H1 (cell line): ENCODE measurements at places on chromosomes 7 and 10.

GRCh38 chr10:89665302-89665701 lies 20.3 kb upstream of the PANK1 start:
- DNase-seq, result no peak

DNA sequence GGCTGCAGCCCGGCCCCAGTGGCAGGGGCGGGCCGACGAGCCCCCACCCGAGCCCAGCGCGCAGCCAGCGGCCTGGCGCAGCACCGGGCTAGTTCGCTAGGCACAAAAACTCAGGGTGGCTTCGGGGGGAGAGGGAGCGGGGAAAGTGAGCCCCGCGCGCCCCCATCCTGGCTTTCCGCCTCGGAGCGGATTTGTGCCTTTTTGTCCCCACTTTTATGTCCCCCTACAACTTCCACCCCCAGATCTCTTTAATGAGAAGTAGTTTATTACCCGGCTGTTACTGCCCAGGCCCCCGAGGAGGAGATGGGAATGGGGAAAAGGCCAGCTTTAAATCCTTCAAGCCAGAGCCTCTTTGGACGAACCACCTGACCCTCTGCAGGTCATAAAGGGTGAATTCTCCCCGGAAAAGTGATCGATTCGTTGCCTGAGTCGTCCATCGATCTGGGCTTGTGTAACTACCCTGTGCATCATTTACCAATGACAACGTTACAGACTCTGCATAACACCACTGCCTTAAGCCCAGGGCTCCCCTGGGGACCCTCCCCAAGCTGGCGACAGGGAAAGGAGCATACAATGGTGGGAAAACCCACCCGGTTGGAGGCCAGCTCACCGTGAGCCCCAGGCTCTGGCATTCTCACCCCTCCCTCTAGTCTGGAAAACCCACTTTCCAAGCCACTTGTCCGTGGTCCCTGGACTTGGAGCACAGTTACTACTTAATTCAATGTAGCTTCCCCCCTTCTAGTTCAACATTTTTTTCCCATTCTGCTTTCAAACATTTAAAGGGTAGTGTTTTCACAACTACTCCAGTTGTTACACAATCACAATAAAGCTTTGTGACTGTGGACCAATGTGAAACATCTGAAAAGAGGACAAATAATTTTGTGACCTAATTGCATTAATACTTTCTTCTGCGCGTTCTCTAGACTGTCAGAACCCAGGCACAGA lies 748 bp upstream of the SH3PXD2A start:
- no peak for DNase-seq

- no peak for DNase-seq
Observed at GRCh38 chr10:129963641-129964501, at the start of gene EBF3. TSS of gene EBF3 (minus strand) at chr10:129964274. CDS start at chr10:129963768, 506 bp downstream.

- no peak for DNase-seq
Observed at GRCh38 chr7:75662579-75663301, 76.0 kb downstream of the HIP1 start.

DNA sequence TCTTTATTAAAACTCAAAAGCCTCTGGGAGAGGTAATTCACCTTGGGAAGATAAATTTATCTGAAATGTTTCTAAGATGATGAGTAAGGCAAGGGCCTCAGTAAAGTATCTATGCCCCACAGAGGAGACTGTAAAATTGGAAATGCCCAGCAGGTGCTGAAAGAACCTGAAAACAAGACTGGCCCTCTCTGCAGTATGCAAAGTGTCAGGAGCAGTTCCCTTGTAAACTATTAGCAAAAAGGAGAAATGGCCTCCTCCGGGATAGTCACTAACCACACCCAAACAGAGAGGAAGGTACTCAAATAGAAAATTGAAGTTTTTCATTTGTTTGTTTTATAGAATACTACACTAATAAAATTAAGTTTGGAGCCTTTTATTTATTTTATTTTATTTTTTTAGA lies 81.2 kb downstream of the FZD1 start:
- no peak for DNase-seq

DNA sequence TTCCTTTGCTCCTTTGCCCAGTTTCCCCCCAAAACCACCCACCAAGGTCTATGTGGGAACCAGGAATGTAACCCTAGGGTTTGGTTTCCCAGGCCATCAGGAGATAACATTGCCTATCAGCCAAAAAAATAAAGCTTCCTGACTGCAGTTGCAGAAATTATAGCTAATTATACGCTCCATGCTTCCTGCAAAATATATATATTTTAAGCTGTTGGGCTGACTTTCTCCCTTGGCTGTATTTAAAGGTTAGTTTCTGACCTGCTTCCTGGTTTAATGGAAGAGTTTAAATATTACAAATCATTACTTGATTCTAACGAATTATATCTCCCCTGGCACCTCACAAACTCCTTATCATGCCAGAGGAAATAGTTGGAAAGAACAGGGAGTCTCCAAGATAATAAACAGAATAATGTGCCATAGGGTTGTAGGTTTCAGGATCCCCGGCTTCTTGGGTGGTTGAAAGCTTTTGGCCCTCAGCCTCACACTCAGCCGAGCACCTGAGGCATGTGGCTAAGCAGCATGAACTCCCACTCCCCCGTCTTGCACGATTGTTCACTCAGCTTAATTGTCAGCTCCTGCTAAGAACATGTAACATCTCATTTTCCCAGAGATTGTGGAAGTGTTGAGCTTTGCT lies 79.9 kb downstream of the FZD1 start:
- DNase-seq, result no peak

GRCh38 chr7:157903296-157903695 lies 566.5 kb downstream of the DNAJB6 start:
- no peak for DNase-seq

GRCh38 chr7:131602304-131602993 lies 46.0 kb upstream of the PODXL start:
- DNase-seq, result no peak

GRCh38 chr7:71019706-71020105 lies 112.2 kb upstream of the GALNT17 start:
- no peak for DNase-seq
